ENCODE measurements at places on chromosomes 12 and 14.

GRCh38 chr14:104929268-104930230 lies 4.9 kb downstream of the PLD4 start:
- DNase-seq, result no peak

DNA sequence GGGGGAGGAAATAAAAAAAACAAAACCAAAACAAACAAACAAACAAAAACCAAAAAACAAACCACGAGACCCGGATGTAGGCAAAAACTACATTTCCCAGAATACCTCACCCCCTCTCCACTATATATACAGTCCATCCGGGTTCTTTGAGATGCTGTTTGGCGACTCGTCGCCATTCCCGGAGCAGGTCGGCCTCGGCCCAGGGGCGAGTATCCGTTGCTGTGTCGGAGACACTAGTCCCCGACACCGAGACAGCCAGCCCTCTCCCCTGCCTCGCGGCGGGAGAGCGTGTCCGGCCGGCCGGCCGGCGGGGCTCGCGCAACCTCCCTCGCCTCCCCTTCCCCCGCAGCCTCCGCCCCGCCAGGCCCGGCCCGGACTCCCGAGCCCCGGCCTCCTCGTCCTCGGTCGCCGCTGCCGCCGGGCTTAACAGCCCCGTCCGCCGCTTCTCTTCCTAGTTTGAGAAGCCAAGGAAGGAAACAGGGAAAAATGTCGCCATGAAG lies at the start of gene RNF10:
RNF10 (plus strand) TSS at position 154 of the 500 bp plus-strand sequence. CDS start 456 bp downstream, outside the sequence.
- peak; percentile 83 for DNase-seq

- no peak for DNase-seq
Measured at GRCh38 chr12:89960607-89961394, 252.2 kb upstream of the ATP2B1 start.

DNA sequence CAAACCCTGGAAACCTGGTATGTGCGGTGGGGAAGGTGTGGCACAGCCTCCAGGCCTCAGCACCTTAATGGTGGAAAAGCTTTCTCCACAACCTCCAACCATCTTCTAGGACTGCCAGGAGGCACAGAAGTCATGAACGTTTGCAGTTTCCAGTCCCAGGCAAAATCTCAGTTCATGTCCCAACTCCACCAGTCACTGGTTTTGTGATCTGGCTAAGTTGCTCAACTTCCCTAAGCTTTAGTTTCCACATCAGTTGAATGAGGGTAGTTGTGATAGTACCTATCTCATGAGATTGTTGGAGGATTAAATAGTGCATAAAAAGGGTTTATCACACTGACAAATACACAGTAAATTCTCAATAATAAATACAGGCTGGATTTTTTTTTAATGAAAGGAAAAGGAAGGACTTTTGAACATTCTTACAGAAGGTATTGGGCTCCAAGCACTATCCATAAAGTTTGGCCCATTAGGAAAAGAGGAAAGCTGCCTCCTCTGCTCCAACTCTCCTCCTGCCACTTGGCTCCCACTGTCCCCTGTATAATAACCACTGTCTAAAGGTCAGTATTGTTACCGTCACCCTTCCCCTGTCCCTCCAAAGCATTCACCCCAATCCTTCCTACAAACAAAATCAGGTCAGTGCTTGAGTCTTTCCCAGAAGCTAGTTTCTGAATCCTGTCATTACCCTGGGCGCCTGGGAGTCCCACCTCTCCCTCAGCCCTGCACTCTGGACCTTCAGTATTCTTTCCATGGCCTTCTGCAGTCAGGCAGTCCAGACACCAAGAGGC lies 6.3 kb downstream of the PCK2 start:
- no peak for DNase-seq

GRCh38 chr12:34286934-34287333 lies 264.6 kb downstream of the ALG10 start:
- DNase-seq, result no peak

DNA sequence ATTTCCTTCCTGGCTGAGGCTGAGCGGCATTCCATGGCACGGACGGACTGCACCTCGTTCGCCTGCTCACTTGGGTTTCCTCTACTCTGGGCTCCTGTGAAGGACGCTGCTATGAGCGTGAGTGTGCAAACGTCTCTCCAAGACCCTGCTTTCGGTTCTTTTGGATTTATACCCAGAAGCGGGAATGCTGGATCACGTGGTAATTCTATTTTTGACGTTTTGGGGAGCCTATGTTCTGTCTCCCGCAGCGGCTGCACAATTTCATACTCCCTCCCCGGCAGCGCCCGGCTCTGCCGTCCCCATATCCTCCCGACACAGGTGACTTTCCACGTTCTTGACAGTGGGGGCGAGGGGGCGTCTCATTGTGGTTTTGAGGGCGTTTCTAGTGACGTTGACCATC lies 20.6 kb downstream of the MMP17 start:
- DNase-seq, result no peak
